SHP77 (cell line): ENCODE measurements at places on chromosomes 1 and 21.

DNA sequence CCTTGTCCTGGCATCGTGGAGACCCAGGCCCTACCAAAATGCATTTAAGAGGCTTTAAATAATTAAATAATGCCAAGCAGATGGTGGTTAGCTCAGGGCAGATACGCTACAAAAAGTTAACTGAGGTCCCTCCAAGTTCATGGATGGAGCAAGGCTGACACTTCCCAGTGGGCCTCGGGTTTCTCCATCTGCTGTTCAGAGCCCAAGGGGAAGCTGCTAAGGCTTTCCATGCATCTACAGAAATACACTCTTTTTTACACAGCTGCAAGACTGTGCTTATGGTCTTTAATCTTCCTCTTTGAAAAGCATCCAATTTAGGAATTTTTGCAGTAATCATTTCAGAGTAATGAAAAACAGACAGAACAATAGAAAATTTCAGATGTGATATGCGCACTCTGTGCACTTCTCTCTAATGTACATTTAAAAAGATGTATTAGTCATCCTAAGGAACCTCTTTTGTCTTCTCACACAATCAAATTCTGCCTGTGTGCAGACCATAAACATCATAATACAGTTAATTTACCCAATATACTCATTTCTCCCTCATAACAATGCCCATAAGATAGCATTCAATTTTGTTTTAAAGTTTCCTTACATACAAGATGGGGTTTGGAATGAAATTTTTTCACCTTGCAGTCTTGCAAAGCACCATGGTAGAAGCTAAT, 173.2 kb upstream of the ATP1B1 start:
- no peak for DNase-seq

DNA sequence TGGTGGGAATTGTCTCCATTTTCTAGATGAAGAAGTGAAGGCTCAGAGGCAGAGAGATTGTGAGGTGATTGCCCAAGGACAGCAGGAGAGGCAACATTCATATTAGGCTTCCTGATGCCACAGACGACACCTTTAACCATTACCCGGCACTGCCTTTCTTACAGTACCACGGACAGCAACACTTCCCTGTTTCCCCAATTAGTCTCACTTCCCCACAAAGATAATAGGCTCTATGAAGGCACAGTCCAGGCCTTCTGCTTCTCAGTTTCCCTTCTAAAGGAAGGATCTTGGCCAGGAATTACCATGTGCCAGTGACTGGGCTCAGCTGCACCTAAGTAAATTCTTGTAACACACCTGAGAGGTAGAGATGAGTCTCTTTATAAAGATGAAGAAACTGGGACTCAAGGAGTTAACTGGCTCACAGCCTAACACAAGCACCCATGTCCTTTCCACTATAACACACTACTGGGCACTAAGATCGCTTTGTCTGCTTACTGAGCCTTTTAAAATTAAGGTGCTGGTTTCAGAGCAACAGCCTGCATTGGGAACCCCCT, 9.6 kb downstream of the IGSF9 start:
- DNase-seq: no peak

- no peak for DNase-seq
Observed at GRCh38 chr1:45522324-45523104, 830 bp upstream of the PRDX1 start.

GRCh38 chr1:230627767-230628166, 14.5 kb upstream of the COG2 start:
- DNase-seq: no peak

GRCh38 chr1:45647248-45648021, 23.6 kb upstream of the CCDC17 start:
- DNase-seq: no peak

GRCh38 chr21:35664683-35665082, 395.6 kb downstream of the SETD4 start:
- DNase-seq: no peak

DNA sequence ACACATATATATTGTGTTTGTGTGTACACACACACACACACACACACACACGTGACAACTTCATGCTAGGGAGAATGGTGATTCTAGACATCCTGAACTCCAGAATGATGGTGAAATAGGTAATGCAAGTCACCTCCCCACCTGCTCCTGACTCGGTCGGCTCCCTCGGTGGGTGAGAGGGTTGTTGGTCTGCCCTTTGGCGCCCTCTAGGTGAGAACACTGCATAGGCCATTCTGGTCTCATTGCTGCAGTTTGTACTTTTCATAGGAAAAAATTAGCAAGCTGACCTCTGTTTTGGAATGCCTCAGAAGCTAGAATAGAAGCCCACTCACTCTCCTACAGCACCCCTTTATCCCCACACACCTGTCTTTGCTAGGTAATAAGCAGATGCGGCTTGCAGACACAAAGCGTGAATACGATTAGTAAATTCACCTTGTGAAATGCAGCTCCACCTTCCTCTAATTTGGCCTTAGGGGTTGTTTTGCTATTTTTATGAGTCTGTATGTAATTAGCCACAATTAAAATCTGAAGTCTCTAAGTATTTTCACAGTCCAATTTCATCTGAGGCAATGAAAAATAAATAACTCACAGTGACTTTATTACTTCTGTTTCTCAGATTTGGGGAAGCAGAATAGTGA, 130.0 kb upstream of the KCNJ15 start:
- peak; percentile 83 for DNase-seq

GRCh38 chr1:161200421-161200991, 1.7 kb upstream of the ADAMTS4 start:
- DNase-seq: no peak

DNA sequence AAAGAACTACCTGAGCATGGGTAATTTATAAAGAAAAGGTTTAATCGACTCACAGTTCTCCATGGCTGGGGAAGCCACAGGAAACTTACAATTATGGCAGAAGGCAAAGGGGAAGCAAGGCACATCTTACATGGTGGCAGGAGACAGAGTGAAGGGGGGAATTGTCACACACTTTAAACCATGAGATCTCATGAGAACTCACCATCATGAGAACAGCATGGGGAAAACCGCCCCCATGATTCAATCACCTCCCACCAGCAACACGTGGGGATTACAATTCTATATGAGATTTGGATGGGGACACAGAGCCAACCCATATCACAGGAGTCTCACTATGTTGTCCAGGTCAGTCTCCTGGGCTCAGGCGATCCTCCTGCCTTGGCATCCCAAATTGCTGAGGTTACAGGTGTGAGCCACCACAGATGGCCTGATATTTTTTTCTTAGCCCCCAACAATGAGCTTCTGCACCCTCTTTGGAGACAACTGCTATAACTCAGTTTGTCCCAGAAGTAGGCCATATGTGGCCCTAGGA, 22.5 kb upstream of the MORC3 start:
- no peak for DNase-seq

GRCh38 chr1:93137604-93138292, 42.5 kb downstream of the TMED5 start:
- no peak for DNase-seq

DNA sequence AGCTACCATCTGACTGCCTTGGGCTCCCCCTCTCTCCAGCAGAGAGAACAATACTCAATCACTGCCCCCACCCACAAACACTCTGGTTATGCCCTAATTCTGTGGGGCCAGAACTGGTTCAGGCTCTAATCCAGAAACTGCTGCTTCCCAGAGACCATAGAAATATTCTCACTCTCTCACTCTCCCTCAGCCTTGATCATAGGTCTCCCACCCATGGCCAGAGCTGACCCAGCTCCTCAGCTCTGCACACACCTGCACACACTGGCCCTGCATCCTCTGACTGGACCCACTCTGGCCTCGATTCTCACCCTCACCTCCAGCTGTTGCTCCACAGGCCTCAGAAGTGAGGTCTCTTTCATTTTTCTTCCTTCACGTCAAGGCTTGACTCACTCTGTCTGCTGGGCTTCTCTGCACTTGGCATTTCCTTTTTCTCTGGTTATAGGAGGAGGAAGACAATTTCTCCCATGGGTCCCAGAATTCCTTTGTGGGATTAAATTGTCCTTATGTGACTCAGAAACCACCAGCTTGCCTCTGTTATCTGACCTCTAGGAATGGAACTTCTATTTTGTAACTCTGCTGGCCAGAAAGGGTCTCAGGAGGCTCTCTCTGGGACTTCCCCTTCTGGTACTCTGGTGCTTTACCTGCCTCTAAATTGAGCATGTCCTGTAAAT, 15.6 kb upstream of the ZMYM6 start:
- DNase-seq: no peak

- no peak for DNase-seq
Observed at GRCh38 chr21:35072960-35073359, 23.9 kb upstream of the RUNX1 start.

DNA sequence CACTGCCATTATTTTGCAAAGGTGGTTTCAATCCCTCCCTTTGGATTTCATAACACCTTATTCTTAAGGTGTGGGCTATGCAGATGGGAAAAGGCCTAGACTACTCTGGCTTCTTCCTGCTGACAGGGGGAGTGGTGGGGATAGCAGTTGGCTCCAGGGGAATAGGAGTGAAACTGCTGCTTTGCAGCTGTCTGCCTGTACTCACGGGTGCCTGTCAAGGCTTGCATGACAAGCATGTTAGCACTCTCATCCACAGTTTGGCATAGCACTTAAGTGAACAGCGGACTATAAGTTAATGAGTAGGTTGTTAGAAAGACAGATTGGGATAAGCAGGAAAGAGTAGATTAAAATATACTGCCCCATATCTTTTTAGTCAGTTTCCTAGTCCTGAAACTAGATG, 287.5 kb upstream of the DAB1 start:
- no peak for DNase-seq

- no peak for DNase-seq
Observed at GRCh38 chr21:41442481-41443186, 16.6 kb downstream of the MX1 start.

- DNase-seq: peak; percentile 27
Observed at GRCh38 chr1:204685236-204686006, at the start of gene LRRN2. Gene LRRN2, minus strand, starts transcription at chr1:204685738. Its CDS starts 65,746 bp downstream, at chr1:204619992.

DNA sequence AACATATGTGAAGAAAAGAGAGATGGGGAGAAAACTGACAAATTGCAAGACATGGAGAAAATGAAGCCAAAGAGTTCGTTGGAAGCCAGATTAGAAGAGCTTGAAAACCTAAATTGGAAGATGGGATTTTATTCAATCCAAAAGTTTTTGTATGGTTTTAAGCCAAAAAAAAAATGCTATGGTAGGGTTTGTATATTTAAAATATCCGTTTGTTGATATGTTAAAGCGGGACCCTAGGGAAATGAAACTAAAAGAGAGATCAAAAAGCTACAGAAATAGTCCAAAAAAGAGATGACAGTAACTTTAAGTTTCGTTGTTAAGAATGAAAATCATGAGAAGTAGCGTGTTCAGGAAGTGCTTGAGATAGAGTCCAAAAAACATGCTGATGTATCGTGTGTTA, 617.7 kb upstream of the ADGRL2 start:
- DNase-seq: no peak

GRCh38 chr1:197638316-197638715, 137.0 kb downstream of the DENND1B start:
- DNase-seq: peak; percentile 41

DNA sequence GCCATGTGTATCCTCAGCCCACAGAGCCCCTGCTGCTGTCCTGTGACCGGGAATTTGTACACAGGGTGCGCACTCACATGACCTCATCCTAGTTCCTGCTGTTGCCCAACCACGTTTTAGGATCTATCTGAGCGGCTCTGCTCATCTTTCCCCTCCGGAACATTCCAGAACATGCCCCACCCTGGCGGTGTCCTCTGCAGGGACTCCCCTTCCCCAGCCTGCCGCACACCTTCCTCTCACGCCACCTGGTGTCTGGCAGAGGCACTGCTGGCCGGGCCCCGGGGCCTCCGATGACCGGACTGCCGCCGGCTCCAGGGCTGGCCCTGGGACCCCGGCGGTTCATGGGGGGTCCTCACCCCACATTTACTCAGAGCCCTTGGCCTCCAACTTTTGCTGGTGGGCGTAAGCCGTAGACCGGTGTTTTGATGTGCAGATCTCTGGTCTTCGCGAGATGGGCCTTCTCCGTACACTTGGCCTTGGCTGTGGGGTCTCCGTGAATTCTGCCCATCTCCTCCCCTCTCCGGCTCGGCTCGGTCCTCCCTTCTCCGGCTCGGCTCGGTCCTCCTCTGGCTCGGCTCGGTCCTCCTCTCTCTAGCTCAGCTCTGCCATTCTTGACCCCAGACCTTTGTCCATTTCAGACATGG, 29.5 kb downstream of the ARHGEF16 start:
- DNase-seq: no peak

GRCh38 chr1:17624611-17625233, 85.2 kb downstream of the ARHGEF10L start:
- no peak for DNase-seq

DNA sequence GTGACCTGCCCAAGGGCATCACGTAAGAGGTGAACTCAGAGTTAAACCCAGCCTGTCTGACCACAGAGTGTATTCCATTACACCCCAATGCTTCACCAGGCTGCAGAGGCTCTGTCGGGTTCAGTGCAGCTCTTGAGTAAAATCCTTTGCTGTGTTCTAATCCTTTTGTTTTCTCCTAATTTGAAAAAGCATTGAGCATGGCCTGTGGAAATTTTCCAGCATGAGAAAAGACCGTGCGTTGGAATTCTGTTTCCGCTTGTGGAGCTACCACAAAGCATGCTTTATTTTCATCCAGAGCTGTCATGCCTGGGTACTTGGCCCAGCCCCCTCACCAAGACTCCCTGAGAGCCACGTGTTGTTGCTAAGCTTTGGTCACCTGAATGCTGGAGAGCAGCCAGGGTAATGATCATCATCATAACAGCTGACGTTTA, 317.6 kb downstream of the PRDM2 start:
- no peak for DNase-seq

DNA sequence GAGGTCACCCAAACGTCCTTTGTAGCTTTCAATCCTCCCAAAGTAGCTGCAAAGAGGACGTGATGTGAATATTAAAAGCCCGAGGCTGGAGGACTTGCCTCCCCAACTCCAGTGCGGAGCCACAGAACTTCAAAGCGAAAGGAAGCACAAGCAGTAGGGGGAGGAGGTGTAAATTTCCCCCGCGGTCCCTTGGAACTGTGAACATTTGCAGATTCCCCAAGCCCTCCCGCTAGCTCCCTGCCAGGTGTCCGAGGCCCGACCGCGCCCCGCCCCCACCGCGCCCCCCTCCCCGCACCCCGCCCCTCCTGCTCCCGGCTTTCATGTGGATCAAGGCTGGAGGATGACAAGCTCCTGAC, 41.5 kb upstream of the HAO2 start:
- no peak for DNase-seq

DNA sequence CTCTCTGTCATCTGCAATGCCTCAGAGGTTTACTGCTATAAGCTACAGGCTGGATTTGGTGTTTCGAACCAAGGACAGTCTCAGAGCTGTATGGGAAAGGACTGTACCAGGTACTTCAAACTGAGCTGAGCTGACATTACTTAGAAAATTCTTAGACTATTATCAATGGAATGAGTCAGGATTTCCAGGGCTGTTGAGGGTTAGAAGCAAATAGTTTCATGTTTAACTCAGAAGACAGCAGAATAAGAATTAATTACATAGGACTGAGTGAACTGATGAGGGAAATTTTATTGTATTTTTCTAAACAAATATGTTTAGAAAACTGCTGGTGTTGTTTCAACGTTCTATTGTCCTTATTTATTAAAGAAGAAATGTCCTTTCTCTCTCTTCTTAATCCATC, 74.3 kb upstream of the CAPZB start:
- DNase-seq: no peak

DNA sequence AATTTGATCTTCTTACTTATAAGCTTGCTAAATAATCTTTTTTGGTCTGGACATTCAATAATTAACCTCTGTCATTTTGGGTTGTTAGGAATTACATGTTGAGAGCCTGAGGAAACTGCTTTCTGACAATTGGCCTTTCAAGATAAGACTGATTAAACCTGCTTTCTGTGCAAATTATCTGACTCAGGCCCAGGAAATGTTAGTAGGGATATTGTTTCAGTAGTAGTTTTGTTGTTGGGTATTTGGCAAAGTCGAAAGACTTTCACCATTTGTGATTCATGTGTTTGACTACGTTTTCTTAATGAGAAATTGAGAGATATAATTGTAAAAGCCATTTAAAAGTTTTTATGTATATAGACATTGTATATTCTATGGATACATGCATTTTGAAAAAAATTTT, 81.1 kb upstream of the GPR88 start:
- DNase-seq: no peak
